ENCODE measurements at places on chromosomes 7 and 10.

DNA sequence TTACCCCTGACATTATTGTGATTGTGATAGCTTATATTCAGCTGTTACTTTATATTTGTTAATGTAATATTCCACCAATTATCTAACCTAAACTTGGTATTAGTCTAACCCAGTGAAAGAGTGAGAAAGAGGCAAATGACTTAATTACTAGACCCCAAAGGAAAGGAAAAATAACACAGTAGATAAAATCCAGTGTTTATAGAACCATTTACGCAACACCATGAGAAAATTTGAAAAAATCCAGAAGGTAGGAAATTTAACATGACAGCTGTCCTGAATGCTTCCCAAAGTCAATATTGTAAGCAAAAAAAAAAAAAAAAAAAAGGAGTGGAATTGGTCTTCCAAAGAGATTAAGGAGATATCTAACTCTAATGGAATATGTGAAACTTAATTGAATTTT is 741.5 kb upstream of the GHITM start:
- DNase-seq: no peak

DNA sequence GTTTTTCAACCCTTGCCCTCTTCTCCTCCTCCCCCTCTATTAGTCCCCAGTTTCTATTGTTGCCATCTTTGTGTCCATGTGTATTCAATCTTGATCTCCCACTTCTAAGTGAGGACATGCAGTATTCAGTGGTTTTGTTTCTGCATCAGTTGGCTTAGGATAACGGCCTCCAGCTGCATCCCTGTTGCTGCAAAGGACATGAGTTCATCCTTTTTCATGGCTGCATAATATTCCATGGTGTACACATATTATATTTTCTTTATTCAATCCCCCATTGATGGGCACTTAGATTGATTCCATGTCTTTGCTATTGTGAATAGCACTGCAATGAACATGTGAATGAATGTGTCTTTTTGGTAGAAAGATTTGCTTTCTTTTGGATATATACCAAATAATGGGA is 190.4 kb upstream of the LYZL1 start:
- DNase-seq: no peak

DNA sequence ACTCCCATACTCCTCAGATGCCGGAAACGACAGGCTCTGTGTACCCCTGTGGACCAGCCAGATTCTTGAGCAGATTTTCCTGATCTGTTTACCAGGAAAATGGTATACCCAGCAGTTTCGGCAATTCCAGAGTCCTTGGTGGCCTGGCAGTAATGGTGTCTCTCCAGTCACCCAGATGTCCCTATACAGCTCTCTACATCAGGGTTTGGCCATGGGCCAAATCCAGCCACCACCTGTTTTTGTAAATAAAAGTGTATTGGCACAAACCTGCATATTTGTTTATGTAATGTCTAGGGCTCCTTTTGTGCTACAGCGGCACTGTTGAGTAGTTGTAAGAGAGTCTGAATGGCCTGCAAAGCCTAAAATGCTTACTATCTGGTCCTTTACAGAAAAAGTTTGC is 491.3 kb downstream of the RPS24 start:
- DNase-seq: no peak

GRCh38 chr7:30224511-30225062 is 59.8 kb upstream of the ZNRF2 start:
- DNase-seq: no peak

- DNase-seq: no peak
Observed at GRCh38 chr7:12643644-12644043, 43.8 kb upstream of the ARL4A start.

DNA sequence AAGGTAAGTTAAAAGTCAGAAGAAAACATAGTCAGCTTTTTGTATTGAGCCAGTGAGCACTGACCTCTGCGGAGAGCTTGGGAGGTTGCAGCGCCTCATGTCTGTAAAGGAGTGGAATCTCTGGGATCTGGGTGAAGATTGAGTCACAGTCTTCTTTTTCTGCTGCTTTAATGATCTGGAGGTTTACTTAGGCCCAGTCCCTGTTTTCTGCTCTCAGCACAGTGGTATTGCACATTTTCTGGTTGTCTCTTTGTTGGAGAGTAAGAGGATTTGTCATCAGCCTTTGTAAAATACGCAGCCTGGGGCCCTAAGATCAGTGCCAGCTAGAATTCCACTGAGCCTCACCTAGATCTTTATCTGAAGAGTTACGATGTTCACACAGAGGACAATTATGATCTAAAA is 58.3 kb upstream of the GJD4 start:
- peak; percentile 40 for DNase-seq

GRCh38 chr7:3578399-3578798 is 277.3 kb downstream of the SDK1 start:
- DNase-seq: no peak

GRCh38 chr7:133309333-133309732 is 56.5 kb downstream of the EXOC4 start:
- no peak for DNase-seq

DNA sequence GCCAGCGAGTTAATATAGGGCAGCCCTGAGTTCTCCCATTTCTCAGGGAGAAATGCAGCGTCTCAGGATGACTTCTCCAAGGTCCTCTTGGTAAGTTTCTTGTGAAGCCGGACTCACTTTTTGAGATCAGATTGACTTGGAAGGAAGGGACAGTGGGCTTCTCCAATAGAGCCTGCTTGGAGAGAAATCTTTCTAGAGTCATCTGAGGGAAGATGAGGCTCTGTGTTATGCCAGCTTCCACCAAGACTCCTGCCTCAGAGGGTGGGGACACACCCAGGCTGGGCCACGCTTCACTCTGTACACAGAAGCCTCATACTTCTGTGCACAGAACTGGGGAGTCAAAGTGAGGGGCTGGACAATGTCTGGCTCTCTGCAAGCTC is 5.6 kb downstream of the C10orf105 start:
- DNase-seq: no peak

DNA sequence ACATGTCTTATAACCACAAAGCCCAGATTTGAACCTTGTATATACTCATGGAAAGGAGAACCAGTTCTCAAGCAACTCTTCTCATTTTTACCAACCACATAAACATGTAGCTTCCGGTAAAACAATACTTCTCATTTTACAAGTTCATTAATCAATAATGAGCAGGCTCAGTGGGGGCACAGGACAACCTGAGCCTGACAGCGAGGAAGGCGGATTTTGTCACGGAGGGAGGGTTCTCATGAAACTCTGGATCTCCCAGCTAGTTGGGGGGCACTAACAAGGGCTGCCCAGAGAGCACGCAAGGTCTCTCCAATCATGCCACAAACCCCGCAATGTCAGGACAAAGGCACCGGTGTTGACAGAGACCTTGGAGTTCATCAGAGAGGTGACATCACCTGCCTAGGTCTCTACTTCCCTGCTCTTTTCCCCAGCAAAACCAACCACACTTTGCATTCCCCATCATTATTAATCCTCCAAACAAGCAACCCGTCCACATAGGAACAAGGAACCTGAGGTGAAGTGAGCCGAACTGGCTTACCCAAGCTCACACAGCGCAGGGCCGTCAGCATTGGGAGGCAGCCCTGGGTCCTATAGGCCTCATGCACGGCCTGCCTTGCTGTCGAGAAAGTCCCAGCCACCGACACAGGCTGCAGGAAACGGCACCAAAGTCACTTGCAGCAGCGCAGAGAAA is 192.1 kb upstream of the KLF14 start:
- no peak for DNase-seq

DNA sequence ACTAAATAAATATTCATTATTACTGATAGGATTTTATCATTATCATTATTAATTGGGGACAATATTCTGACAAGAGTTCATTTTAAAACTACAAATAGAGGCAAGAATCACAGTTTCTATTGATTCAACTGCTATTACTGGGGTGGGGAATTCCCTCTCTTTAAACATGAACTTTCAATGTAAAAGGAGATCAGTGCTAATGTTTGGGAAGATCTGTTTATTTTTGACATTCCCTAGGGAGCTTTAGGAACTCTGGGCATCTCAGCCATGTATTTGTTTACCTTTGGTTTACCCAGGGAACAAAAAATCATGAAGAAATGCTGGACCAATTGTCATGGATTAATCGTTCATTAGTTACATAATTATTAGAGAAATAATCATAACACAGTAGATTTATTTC is 443.2 kb upstream of the AKR1E2 start:
- no peak for DNase-seq

DNA sequence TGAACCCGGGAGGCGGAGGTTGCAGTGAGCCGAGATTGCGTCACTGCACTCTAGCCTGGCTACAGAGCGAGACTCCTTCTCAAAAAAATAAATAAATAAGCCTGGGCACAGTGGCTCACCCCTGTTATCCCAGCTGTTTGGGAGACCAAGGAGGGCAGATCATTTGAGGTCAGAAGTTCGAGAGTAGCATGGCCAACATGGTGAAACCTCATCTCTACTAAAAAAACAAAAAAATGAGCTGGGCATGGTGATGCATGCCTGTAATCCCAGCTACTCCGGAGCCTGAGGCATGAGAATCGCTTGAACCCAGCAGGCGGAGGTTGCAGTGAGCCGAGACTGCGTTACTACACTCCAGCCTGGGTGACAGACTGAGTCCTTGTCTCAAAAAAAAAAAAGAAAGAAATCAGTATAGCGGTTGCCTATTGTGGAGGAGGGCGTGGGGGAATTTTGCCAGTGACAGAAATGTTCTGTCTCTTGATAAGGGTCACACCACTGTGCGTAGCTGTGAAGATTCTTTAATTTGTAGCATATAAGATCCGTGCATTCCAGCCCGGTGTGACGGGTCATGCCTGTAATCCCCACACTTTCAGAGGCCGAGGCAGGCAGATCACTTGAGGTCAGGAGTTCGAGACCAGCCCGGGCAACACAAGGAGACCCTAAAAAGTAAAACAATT is 17.9 kb upstream of the EIF3B start:
- no peak for DNase-seq

DNA sequence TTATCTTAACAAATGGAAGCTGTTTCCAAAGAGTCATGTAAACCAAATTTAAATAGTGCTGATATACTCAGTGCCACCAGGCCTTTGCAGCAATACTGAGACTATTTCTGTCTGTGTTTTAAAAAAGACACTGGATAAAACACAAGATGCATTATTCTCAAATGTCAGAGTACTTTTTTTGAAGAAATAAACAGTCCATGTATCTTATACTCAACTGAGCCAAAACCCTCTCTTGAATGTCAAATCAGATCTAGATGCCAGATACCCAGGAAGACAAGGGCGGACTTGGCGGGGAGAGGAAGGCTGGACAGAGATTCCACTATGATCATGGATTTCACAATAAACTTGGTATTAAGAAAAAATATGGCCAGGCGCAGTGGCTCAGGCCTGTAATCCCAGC is 127.6 kb downstream of the COBL start:
- DNase-seq: no peak

GRCh38 chr10:110207011-110207804 is at the start of gene MXI1:
Gene MXI1 (plus strand): TSS chr10:110207605. CDS start chr10:110207809, 204 bp downstream.
- no peak for DNase-seq

GRCh38 chr7:24652251-24652939 is 79.1 kb downstream of the PALS2 start:
- DNase-seq: no peak

- DNase-seq: no peak
Observed at GRCh38 chr10:28089467-28089866, 90.6 kb upstream of the ODAD2 start.

- DNase-seq: no peak
Observed at GRCh38 chr10:92184977-92185376, 105.9 kb downstream of the CPEB3 start.

GRCh38 chr10:43078986-43079273 is 2.1 kb downstream of the RET start:
- no peak for DNase-seq

GRCh38 chr7:45157653-45158401 is at the start of gene RAMP3:
Gene RAMP3 (plus strand): TSS chr7:45157791. CDS start chr7:45157829, 38 bp downstream.
- DNase-seq: no peak

DNA sequence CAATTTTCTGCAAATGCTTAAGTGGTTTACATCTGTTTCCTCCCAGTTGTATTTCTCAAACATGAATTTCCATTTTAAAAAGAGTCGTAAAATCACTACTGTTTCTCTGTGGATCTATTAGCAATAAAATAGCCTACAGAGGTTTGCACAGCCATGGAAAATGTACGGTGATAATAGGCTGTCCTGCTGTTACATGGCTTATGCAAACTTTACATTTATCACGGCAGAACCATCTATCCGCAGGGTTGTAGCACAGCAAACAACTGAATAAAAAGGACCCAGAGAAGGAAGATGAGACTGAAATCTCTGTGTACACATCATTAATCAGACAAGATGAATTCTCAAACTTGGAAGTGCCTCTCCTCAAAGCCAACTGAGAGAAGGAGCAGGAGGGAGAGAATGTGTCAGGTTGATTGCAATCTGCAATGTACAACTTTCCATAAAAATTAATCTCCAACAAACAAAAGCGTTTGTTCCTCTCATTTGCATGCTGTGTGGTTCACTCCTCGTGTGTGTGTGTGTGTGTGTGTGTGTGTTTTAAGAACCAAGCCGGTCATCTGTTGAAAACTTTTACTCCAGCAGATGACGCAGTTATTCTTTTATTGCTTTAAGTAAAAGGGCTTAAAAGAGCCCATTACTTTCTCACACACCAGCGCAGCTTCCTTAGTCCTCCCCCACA is 279.3 kb downstream of the SKAP2 start:
- DNase-seq: no peak

- DNase-seq: no peak
Observed at GRCh38 chr10:44539178-44539577, 154.3 kb upstream of the CXCL12 start.

DNA sequence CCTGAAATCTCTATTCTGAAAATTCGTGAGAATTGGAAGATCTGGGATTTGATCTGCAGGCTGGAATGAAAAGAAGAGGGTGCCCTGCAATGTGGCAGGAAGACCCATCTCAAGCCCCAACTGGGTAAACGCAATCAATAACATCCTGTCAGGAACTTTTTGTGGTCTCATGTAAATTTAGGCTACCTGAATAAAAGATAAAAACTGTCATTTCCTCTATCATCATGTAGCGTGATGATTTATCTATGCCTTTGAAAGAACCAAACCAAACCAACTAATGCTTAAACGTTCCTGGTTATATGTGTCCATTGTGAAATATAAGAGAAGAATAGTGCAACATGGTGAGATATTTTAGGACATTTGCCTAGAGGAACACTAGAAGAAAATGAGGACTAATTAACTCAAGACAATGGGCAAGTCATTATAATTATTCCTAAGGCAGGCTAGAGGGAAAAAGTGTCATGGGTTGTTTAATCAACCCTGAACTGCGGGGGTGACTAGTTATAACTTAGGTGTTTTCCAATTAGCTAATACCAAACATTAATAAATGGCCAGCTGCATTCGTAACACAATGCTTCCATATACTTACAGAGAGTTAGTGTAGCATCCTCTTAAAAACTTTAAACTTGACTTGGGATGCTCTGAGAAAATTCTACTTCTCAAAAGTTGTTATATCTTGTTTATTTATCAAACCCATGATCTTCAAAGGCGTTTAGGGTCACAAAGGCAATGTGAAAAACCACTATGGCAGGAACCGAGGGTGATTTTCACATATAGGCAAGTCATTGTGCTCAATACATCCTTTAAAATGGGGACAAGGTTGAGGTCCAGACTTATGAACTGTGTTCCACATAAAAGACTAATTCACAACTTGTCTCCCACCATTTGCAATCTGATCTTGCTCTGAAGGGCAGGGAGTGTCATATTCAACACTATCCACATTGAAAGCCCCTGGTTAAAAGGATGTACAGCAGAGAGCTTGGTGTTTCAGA is 48.6 kb upstream of the ADO start:
- DNase-seq: no peak

- no peak for DNase-seq
Observed at GRCh38 chr7:47188136-47188535, 393.8 kb downstream of the TNS3 start.

Measured in HS-27A (cell line).